ENCODE measurements at places on chromosomes 16 and 17.
A peak's percentile ranks its signal among the peaks of the same experiment; 100 is the strongest.

- DNase-seq, result no peak
Observed at GRCh38 chr17:7747635-7748071, 30.1 kb downstream of the DNAH2 start.

GRCh38 chr16:80125677-80126076 is 415.1 kb upstream of the DYNLRB2 start:
- DNase-seq, result no peak

- DNase-seq, result no peak
Observed at GRCh38 chr17:75757086-75757681, 7.8 kb downstream of the GALK1 start.

GRCh38 chr17:44688200-44688599 is 1.4 kb downstream of the CCDC43 start:
- DNase-seq, result no peak

- DNase-seq, result no peak
Observed at GRCh38 chr17:48504953-48505352, 25.9 kb downstream of the HOXB1 start.

DNA sequence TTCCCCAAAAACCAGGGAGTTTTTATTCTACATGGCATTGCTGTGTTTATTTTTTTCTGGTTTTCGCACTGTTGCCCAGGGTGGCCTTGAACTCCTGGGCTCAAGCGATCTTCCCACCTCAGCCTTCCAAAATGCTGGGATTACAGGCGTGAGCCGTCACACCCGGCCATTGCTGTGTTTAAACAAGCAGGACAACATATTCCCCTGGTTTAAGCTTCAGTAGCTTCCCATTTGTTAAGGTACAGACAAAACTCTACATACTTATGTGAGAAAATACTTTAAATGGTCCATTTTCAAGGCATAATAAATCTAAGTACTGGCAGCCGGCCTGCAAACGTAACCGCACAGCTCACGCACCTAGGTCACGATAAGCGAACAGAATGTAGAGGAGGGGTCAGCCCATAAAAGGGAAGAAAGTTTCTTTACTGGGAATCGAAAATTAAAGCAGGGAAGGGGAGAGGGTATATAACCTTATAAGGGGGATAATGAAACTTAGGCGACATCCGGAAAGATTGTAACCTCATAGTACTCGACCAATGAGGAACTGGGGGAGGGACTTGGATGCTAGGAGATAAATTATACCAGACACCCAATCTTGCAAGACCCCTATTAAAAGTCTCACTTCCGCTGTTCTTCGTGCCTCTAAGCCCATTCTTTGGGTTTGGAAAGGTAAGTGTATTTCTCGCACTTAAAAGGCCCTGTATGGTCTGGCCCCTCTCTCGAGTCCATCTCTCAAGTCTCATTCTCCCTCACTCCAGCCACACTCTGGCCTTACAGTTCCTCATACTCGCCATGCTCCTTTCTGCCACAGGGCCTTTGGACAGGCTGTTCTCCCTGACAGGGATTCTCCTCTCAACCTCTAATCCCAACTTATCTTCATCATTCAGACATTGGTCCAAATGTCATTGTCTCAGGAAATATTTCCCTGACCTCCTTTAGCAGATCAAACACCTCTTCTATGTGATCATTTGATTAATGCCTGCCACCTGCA is 59.2 kb downstream of the TEX14 start:
- DNase-seq, result no peak

GRCh38 chr17:81536299-81537290 is 8.4 kb downstream of the FSCN2 start:
- no peak for DNase-seq

- DNase-seq, result no peak
Observed at GRCh38 chr16:81810894-81811538, 31.9 kb downstream of the PLCG2 start.

GRCh38 chr16:56780646-56781045 is 50.7 kb downstream of the NUP93 start:
- no peak for DNase-seq

DNA sequence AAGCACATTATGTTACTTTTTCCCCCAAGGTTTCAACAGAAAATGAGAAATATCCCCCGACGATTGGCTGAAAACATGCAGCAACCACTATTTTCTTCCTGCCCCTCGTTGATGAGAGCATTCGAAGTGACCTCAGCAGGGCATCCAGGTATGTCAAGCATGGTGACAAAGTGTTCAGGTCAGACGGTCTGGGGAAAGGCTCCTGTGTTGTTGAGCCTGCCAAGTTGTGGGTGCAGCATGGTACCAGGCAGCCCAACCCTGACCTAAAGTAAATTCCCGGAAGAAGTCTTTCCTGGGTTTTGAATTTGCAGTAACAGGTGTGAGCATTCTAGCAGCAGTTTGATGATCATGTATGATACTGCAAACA is 51.7 kb upstream of the SEC14L1 start:
- DNase-seq, result no peak

DNA sequence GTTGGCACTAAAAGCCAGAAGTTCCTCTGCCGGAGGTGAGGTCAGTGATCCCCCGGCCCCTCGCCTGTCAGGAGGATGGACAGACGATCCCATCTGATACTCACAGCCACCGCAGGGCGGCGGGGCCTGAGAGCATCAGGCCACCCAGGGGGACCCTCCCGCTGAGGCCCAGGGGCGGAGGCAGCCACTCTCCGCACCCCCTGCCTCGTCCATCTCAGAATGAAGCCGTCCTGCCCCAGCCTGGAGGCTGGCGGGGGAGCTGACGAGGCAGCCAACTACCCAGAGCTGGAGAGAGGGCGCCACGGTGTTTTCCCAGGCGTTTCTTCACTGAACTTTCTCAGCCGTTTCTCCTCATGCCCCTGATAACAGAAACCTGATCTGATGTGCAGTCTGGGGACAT is 22.6 kb downstream of the TPSD1 start:
- no peak for DNase-seq

DNA sequence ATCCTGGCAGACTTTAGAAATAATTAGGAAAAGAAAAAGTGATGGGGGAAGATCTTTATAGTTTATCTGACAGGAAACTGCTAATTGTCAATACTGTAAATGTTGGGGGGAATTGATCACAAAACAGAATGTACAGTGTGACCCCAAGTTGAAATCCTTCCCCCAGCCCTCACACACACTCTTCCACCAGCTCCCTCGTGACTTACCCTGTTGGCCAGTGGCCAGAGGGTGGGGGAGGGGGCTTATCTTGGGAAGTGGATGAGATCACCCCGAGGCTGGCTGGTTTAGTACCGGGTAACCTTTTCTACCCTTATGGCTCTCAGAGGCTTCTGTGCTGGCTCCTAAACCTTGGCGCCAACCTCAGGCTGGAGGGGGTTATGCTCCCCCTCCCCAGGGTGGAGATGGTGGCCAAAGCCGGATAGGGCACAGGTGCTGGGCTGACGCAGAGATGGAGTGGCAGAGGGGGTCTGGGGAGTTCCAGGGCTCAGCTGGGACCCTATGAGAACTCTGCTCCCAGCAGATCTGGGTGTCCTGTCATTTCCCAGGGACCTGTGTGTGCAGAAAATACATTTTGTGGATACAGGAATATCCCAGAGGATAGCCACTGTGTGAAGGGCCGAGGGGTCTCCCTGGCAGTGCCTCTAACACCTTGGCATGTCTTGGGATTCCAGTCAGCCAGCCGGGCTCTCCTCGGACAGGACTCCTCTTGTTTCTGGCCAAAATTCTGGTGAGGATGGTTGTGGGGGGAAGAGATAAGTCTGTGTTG is 18.6 kb downstream of the CDH16 start:
- no peak for DNase-seq

- DNase-seq, result no peak
Observed at GRCh38 chr17:49871211-49871610, 23.3 kb upstream of the TAC4 start.

GRCh38 chr17:73476890-73477350 is 165.1 kb upstream of the CDC42EP4 start:
- DNase-seq, result no peak

GRCh38 chr16:46929378-46930332 is 43.8 kb downstream of the DNAJA2 start:
- peak; percentile 32 for DNase-seq

DNA sequence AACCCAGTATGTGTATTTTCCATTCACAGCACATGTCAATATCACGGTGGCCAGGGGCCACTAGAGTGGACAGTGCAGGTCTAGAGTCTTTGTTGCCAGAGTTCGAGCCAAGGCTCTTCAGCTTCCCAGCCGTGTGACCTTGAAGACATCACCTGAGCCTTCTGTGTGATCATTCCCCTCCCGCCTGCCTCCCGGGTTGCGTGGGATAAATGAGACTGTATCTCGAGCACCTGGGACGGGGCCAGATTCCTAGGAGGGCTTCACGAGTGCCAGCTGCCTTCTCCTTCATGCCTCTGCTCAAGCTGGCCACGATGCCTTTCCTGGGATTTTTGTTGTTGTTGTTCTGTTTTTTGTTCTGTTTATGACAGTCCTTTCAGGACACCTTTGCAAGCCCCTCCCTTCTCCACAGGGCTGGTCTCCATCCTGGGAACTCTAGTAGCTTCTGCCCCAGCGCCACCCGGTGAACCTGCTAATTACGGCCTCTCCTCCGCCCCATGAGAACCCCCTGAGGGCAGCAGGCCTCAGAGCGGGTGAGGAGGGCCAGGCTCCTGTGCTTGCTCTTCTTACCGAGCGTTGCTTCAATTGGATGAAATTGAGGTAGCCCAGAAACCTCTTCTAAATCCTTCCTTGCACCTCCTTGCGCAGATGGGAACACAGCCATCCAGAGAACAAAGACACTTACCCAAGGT is 3.9 kb downstream of the SPNS2 start:
- DNase-seq, result no peak

- DNase-seq, result no peak
Observed at GRCh38 chr16:68644715-68645493, at the start of gene CDH3. Gene CDH3, plus strand, starts transcription at chr16:68645310. Its CDS starts 70 bp downstream, at chr16:68645380.

DNA sequence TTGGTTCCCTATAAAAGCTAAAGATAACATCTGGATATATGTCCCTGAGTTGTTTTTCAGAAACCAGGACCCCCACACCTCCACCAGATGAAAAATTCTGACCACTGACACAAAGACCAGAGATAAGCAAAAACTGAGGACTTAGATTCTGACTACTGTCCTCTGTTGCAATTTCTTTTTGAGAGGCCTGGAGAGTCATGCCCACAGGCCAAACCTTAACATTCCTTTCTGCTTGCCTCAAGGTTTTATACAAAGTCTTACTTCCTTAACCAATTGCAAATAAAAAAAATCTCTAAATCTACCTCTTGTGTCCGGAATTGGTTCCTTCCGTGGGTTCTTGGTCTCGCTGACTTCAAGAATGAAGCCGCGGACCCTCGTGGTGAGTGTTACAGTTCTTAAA is 228.5 kb downstream of the ABCC12 start:
- no peak for DNase-seq

DNA sequence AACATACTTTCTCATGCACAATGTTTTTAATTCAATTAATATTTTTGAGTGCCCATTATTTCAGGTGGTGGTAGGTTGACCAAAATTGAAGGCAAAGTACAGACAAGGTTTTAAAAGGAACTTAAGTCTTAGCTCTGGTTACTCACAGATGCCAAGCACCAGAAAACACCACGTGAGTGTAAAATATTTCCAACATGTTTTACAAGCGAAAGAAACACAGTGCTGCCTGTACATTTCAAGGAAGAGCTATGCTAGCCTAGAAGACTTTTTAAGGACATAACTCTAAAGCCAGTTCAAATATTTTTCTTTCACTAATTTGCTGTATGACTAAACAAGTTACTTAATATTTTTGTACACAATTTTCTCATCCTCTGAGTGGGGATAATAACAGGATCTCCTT is 736.4 kb upstream of the GOT2 start:
- no peak for DNase-seq
